A549 (cell line): ENCODE measurements at places on chromosomes 5 and 9. TPM values are rescaled to one million over a fixed set of nuclear protein-coding genes. Genes with fewer than 3 reads are reported as not detected.

PRUNE2 gene
- 0.04 TPM in 1 of 3 replicates, not detected in the others for polyA plus RNA-seq

- DNase-seq = no peak
Measured at GRCh38 chr9:115730845-115731244, 422.7 kb upstream of the PAPPA start.

- no peak for DNase-seq
Measured at GRCh38 chr9:95807326-95807947, 68.1 kb upstream of the ERCC6L2 start.

DNA sequence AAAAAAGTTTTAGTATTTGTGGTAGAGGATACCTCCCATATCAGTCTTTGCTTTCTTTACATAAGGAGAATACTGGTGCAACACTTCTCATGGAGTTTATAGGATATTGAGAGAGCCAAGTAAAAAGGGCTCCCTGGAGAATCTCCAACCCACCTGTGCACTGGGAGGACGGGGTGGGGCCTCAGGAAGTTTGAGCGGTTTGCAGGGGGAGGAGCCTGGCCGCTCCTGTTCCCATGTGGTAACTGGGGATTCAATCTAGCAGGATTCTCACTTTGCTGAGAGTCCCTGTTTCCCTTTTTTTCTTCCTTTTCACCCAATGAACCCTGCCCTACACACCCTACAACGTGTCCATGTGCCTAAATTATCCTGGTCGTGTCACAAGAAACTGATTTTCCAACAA is 82.8 kb downstream of the APTX start:
- DNase-seq = no peak

ZNF622 gene
- 35.4 to 38.0 TPM (median 37.5 TPM) in 3 replicates for polyA plus RNA-seq

DNA sequence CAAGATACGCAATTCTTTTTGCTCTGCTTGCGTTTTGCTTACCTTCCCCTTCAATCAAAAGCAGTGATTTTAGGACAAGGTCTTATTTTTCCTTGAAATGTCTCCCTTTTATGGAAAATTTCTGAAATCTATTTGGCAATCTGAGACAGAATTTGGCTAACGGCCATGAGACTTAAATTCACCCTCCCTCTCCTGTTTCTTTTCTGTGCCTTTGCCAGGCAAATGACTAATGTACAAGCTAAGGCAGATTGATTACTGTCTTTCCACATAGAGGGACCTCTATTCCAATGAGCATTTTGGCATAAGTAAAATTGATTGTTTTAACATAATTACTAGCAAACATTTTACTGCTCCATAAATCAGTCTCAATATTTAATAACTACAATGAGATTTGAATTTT is 31.7 kb downstream of the FAM81B start:
- no peak for DNase-seq

DNA sequence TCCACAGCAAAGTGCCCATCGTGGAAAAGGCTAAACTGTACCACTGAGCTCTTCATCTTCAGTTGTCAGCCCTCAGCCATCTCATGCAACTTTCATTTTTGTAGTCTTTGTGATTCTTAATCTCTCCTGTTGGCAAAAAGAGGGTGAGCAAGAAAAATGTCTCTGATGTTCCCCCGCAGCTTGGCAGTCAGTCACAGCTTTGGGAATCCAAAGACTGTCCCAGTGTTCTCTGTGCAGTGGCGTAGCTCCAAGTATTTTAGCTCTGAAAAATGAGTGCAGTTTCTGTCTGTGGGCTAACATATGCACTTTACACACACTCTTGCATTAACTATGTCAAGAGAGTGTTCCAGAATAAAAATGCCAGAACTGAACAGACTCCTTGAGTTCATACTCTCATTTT is 372.2 kb downstream of the TMEM232 start:
- DNase-seq = no peak
